Caco-2 (cell line): ENCODE measurements at places on chromosomes 12 and 14. TPM values are rescaled to one million over a fixed set of nuclear protein-coding genes. Genes with fewer than 3 reads are reported as not detected.

GRCh38 chr12:122813310-122813713 is 21.9 kb upstream of the HIP1R start:
- H3K27me3 ChIP-seq, result no peaks in the 10 kb centered on the region
- no peak for DNase-seq
- H3K27ac ChIP-seq, result no peak overlapping the region
- H3K4me1 ChIP-seq, result peaks cover 6% of the 10 kb centered on the region; the same call in 1 of the 2 replicates
- no peaks in the 10 kb centered on the region for H3K36me3 ChIP-seq
- H3K4me3 ChIP-seq, result no peak overlapping the region

Gene DIO3
- 0.41 and 0.53 TPM in 2 replicates for total RNA-seq

DNA sequence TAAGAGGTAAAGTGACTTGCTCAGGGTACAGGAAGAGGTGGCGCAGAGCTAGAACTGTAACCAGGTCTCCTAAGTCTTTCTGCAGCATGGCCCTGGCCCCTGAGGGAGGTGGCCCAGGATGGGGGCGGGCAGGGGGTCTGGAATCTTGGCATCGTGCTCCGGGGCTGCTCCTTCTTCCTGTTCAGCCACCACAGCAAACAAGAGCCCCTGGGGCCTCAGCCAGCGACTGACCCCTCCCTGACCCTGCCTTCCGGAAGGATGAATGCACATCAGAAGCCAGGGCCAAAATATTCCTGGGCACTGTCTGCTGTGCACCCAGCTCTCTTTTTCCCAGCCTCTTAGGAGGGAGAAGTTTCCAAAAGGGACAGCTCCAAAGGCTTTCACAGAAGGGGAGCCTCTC is 242.8 kb downstream of the DPF3 start:
- H3K27ac ChIP-seq, result no peak overlapping the region
- H3K27me3 ChIP-seq, result peaks cover 5% of the 10 kb centered on the region
- DNase-seq, result no peak
- H3K4me3 ChIP-seq, result no peak overlapping the region
- H3K4me1 ChIP-seq, result no peaks in the 10 kb centered on the region

Gene MGP
- not detected in 2 replicates for total RNA-seq

- H3K27ac ChIP-seq, result no peak overlapping the region
- 0 out of 2 replicates have a peak, but pooled peaks cover 8% of the 10 kb centered on the region for H3K4me1 ChIP-seq
- no peaks in the 10 kb centered on the region; the same call in 1 of the 2 replicates for H3K27me3 ChIP-seq
- no peak for DNase-seq
- H3K36me3 ChIP-seq, result no peaks in the 10 kb centered on the region
Measured at GRCh38 chr12:46179693-46180452, 89.0 kb downstream of the SLC38A1 start.

Gene KRT3
- total RNA-seq, result not detected in 2 replicates

Gene RNF212B
- not detected in 2 replicates for total RNA-seq

DNA sequence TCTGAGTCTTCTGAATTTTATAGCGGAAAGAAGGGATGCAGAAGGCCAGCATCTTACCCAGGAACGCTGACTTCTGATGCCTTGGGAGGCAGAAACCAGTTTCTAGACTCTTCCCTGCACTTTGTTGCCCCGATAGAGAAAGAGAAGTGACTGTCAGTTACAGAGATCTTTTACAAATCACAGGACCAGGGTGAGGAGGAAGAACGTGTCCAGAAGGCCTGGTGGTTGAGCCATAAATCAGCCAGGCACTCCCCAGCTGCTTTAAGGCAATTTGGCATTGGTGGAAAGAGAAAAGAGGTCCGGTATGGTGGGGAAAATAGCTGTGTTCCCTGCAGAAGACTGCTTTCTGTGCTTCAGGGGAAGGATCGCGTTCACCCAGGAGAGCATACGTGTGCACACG is 88.7 kb upstream of the KCNA1 start:
- no peak overlapping the region for H3K27ac ChIP-seq
- H3K4me1 ChIP-seq, result no peaks in the 10 kb centered on the region
- DNase-seq, result no peak
- no peaks in the 10 kb centered on the region for H3K36me3 ChIP-seq
- no peaks in the 10 kb centered on the region; the same call in 1 of the 2 replicates for H3K27me3 ChIP-seq
- H3K4me3 ChIP-seq, result no peak overlapping the region

GRCh38 chr12:51320311-51320694 is 3.7 kb downstream of the BIN2 start:
- no peak for DNase-seq
- H3K36me3 ChIP-seq, result no peaks in the 10 kb centered on the region
- H3K4me1 ChIP-seq, result peaks cover 59% of the 10 kb centered on the region
- H3K27me3 ChIP-seq, result no peaks in the 10 kb centered on the region
- peak overlapping the region; percentile 81 for H3K27ac ChIP-seq

DNA sequence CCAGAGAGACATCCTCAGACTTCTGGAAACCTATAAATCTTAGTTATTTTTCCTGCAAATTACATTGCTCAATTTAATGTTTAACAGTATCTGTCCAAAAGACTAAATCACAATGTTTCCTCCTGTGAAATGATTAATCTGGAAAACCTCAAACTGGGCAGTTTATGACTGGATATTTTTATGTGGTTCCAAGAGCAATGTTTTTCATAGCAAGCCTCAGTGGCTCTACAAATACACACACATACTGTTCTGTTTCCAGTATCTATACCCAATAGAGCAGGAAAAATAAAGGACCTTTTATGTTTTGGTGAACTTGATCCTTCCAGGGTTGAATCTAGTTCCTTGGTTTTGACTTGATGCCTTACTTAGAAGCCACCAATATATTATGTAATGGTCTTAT is 9.2 kb downstream of the NID2 start:
- H3K36me3 ChIP-seq, result no peaks in the 10 kb centered on the region
- peaks cover 27% of the 10 kb centered on the region for H3K4me1 ChIP-seq
- DNase-seq, result no peak
- H3K27me3 ChIP-seq, result no peaks in the 10 kb centered on the region

GRCh38 chr12:119060847-119061796 is 79.8 kb downstream of the SRRM4 start:
- no peaks in the 10 kb centered on the region for H3K36me3 ChIP-seq
- H3K4me3 ChIP-seq, result no peak overlapping the region
- DNase-seq, result peak; percentile 47
- H3K27me3 ChIP-seq, result no peaks in the 10 kb centered on the region

Gene PPTC7
- total RNA-seq, result 18.2 and 19.0 TPM in 2 replicates

DNA sequence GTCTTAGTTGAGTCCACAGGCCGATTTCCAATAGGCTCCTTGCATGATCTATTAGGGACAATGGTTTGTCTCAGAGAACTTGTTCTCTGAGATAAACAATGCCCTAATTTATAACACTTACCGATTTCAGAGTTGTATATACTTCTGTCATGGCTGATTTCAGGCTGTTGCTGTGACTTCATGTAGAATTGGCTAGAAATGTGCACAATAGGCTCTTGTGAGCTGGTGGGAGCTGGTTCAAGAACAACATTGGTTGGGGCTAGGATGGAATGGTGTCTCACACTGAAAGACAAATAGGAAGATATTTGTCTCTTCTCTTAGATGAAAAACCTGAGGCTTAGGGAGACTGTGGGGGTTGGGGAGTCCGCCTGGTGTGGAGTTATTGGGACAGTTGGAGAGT is 6.7 kb upstream of the KRT86 start:
- no peaks in the 10 kb centered on the region for H3K27me3 ChIP-seq
- H3K36me3 ChIP-seq, result no peaks in the 10 kb centered on the region
- H3K4me3 ChIP-seq, result no peak overlapping the region
- H3K27ac ChIP-seq, result no peak overlapping the region

GRCh38 chr12:129901254-129901653 is 2.6 kb downstream of the TMEM132D start:
- no peaks in the 10 kb centered on the region for H3K4me1 ChIP-seq
- no peak overlapping the region for H3K4me3 ChIP-seq
- no peak overlapping the region for H3K27ac ChIP-seq
- no peaks in the 10 kb centered on the region for H3K36me3 ChIP-seq
- no peaks in the 10 kb centered on the region for H3K27me3 ChIP-seq

- no peak for DNase-seq
- no peaks in the 10 kb centered on the region for H3K36me3 ChIP-seq
- H3K27me3 ChIP-seq, result no peaks in the 10 kb centered on the region
- no peak overlapping the region for H3K27ac ChIP-seq
- no peaks in the 10 kb centered on the region for H3K4me1 ChIP-seq
Measured at GRCh38 chr12:98767248-98767647, 122.2 kb downstream of the APAF1 start.

- H3K4me3 ChIP-seq, result no peak overlapping the region
- no peaks in the 10 kb centered on the region for H3K27me3 ChIP-seq
- DNase-seq, result no peak
- H3K4me1 ChIP-seq, result no peaks in the 10 kb centered on the region
- H3K36me3 ChIP-seq, result no peaks in the 10 kb centered on the region
Measured at GRCh38 chr12:18813753-18814152, 75.8 kb downstream of the CAPZA3 start.

- H3K4me3 ChIP-seq, result no peak overlapping the region
- no peaks in the 10 kb centered on the region for H3K36me3 ChIP-seq
- H3K4me1 ChIP-seq, result no peaks in the 10 kb centered on the region
- no peak overlapping the region for H3K27ac ChIP-seq
- no peak for DNase-seq
Measured at GRCh38 chr14:101716956-101717662, 44.4 kb upstream of the PPP2R5C start.

Gene IL31
- not detected in 2 replicates for total RNA-seq

Gene SOX5
- total RNA-seq, result 15.4 and 16.8 TPM in 2 replicates

Gene PLCZ1
- total RNA-seq, result not detected in 2 replicates

DNA sequence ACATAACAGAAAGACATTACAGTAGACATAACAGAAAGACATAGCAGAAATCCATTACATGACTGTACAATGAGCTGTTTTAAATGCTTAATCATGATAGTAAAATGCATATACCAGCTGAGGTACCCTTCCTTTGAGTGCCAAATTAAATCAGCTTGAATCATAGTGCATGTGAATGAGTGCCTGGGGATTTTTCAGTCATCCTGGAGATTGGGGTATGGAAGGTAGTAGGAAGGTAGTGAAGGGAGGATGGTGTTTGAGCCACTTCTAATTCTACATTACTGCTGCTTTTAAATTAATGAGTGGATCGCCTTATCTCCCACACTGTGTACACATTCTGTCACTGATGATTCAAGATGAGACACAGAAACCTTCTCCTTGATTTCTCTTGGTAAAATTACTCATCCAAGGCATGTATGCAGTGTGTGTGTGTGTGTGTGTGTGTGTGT is 534.2 kb downstream of the LRFN5 start:
- H3K4me1 ChIP-seq, result no peaks in the 10 kb centered on the region
- H3K27me3 ChIP-seq, result no peaks in the 10 kb centered on the region
- no peaks in the 10 kb centered on the region for H3K36me3 ChIP-seq

Gene PMEL
- 7.8 and 9.7 TPM in 2 replicates for total RNA-seq

Gene IQSEC3
- total RNA-seq, result 0.19 and 0.59 TPM in 2 replicates

Gene SRP54
- 80.0 and 84.5 TPM in 2 replicates for total RNA-seq

Gene TAS2R50
- total RNA-seq, result 2.0 and 2.2 TPM in 2 replicates

Gene KLRC2
- not detected in 2 replicates for total RNA-seq

GRCh38 chr14:102164965-102165364 is 25.3 kb downstream of the WDR20 start:
- no peaks in the 10 kb centered on the region for H3K27me3 ChIP-seq
- no peaks in the 10 kb centered on the region for H3K36me3 ChIP-seq
- no peak for DNase-seq
- 0 out of 2 replicates have a peak, but pooled peaks cover 5% of the 10 kb centered on the region for H3K4me1 ChIP-seq
- H3K4me3 ChIP-seq, result no peak overlapping the region
- no peak overlapping the region for H3K27ac ChIP-seq

Gene GPR65
- not detected in 2 replicates for total RNA-seq

Gene MMP17
- 3.6 and 4.6 TPM in 2 replicates for total RNA-seq

DNA sequence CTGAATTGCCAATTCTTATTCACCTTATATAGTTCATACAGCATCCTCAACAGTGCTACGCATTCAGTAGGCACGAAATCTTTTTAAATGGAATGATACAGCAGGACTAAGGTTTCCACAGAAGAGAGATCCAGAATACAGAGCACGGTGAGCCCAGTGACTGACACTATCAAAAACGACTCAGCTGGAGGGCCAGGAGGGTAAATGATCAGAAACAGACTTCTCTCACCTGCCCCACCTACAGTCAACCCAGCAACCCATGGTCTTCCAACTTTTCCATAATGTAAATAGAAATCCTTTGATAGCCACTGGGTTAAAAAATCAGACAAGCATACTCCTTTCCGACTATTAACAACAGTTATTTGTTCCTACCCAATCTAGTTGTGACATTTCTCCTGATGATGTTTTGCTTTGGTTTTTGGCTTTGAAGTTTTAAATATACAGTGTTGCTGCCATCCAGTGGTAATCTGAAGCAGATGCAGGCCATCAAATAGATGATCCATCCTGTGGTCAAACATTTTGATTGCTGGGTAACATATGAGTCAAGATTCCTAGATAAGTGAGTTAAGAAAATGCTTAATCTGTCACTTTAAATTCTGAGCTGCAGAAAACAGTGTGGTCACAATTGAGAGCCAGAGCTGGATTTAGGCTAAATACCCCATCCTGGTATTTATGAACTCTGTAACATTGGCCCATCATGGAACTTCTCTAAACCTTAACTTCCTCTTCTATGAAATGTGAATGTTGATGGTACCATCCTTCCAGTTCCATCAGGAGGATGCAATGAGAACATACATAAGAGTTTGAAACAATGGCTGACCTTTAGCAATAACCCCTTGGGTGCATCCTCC is 42.0 kb downstream of the GPHB5 start:
- no peaks in the 10 kb centered on the region for H3K36me3 ChIP-seq
- H3K4me3 ChIP-seq, result no peak overlapping the region
- DNase-seq, result peak; percentile 35
- H3K27ac ChIP-seq, result no peak overlapping the region

Gene NANOG
- not detected in 2 replicates for total RNA-seq

DNA sequence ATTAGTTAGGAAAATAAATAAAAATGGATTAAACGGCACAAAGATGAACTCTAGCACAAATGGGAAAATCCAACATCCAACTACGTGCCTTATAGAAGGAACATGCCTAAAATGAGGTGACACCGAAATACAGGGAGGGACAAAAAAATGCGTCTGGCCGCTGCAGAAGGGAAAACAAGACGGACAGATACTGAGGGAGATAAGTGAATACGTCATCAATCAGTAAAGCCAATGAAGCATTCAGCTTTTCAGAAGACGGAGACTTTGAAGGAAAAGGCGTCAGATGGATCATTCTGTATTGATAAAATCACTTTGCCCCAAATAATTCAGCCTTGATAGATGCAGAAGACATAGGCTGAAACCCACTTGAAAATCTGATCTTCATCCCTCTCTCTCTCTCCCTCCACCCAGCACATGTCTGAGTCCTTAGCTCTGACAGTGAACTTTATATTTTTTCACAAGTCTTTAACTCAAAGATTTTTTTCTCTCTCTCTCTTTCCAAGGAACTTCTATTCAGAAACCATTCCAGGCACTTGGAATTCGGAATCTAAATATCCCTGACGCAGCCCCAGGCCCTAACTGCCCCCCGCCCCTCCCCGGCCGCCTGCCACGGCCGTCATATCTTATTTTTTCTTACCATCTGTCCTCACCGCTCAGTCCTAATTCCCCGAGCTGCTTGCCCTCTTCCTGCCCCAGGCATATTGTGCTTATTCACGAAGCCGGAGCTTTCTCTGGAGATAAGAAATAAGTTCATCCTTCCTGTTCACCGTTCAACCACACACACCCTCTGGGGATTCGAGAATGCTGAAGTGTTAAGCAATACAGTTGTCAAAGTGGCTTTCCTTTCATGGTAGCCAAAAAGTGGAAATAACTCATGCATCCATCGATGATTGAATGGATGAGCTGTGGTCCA is 35.5 kb upstream of the RFLNA start:
- DNase-seq, result peak; percentile 49
- no peak overlapping the region for H3K4me3 ChIP-seq
- no peaks in the 10 kb centered on the region for H3K27me3 ChIP-seq
- H3K36me3 ChIP-seq, result no peaks in the 10 kb centered on the region
- peak overlapping the region; percentile 12 for H3K27ac ChIP-seq
- H3K4me1 ChIP-seq, result peaks cover 5% of the 10 kb centered on the region; the same call in 1 of the 2 replicates

Gene RNASE7
- not detected in 2 replicates for total RNA-seq
